Dorsolateral prefrontal cortex (tissue), 122 donors: ENCODE measurements at places on chromosomes 5 and 9. TPM values are rescaled to one million over a fixed set of nuclear protein-coding genes. Genes with fewer than 3 reads are reported as not detected.

DNA sequence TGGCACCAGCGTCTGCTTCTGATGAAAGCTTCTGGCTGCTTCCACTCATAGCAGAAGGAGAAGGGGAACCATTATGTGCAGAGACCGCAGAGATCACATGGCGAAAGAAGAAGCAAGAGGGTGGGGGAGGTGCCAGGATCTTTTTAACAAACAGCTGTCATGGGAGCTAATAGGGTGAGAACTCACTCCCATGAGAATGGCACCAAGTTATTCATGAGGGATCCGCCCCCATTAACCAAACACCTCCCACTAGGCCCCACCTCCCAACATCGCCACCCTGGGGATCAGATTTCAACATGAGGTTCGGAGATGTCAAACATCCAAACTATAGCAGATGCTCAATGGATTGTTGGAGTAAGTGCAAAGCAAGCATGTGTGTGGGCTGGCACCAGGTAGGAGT, 125.8 kb upstream of the SLIT3 start:
- DNase-seq, result no peak

The HAVCR2 gene
- total RNA-seq, result 17.2 TPM

The TXNDC8 gene
- not detected for total RNA-seq

GRCh38 chr5:168346417-168346816, 55.0 kb downstream of the WWC1 start:
- no peak for DNase-seq

DNA sequence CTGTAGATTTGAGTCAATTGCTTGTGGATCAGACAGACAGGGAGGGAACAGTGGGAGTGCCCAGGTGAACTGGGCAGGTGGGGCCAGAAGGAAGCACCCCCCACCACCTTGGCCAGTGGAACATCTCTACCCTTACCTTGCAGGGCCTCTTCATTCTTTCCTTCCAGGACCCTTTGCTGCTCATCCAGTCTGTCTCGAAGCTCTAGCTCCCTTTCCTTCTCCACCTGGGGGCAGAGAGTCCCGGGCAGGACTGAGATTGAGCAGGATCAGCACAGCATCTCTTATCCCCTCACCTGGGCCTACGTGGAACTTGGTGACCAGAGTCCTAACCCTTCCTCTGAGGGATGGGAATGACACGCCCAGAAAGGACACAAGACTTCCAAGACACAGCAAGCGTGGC, 25.0 kb downstream of the CCDC69 start:
- no peak for DNase-seq

The PRELID2 gene
- 29.3 TPM for total RNA-seq
